ENCODE measurements at places on chromosomes 11 and 22.

DNA sequence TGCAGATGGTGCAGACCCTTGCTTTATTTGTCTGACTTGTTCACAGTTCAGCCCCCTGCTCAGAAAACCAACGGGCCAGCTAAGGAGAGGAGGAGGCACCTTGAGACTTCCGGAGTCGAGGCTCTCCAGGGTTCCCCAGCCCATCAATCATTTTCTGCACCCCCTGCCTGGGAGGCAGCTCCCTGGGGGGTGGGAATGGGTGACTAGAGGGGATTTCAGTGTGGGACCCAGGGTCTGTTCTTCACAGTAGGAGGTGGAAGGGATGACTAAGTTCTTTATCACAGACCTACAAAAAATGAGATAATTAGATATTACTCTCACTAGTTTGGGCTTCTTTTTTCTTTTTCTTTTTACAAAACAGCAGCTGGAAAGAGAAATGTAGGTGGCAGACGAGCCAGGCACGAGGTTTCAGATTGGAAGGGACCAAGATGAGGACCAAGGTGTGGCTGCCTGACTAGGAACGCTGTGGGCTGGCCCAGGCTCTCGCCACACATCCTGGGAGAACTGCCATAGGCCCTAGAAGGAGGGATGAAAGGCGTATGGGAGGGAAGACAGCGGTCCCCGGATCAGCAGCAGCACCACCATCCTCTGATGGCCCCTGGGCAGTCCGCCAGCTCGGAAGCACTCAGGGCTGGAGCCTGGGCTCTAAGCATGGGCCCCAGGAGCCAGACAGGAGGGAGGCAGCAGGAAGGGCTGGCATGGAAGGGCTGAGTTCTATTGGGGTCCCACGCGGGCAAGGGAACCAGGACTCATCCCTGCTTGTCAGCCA, 14.2 kb downstream of the TXN2 start:
- no peak for DNase-seq

GRCh38 chr11:78341841-78342240, 75.8 kb downstream of the GAB2 start:
- no peak for DNase-seq

DNA sequence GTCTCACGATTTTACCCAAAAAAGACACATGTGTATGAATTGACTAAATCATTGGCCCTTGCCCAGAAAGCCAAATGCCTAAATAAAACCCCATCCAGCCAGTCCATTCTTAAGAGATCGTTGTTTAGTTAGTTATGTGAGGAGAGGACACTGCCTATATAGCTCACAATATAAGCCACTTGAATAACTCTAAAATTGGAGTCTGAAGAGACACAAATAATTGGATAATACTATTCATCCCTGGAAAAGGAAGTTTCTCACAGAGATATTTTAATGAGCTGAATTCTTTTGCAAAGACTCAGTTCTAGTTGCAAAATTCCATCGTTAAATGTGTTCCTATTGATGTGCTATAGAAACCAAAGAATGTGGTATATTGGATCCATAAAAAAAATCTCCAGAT, 176.7 kb downstream of the SOX6 start:
- DNase-seq, result no peak

DNA sequence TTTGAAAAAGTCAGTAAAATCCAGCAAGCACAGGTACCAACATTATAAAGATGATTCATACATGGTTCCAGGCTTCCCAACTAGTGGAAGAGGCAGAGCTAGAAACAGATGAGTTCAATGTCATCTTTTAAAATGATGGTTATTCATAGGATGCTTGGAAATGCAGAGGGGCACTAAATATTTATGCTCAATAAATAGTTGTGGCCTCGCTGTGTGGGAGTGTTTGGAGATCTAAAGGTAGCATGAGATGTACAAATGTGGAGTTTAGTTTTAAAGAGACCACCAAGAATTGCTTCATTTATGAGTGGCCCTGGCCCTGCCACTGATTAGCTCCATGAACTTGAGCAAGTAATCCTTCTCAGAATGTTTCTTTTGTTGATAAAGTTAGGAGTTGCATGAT, 182.2 kb downstream of the ETS1 start:
- no peak for DNase-seq

- DNase-seq, result no peak
Observed at GRCh38 chr11:26579683-26580082, 7.6 kb upstream of the MUC15 start.

DNA sequence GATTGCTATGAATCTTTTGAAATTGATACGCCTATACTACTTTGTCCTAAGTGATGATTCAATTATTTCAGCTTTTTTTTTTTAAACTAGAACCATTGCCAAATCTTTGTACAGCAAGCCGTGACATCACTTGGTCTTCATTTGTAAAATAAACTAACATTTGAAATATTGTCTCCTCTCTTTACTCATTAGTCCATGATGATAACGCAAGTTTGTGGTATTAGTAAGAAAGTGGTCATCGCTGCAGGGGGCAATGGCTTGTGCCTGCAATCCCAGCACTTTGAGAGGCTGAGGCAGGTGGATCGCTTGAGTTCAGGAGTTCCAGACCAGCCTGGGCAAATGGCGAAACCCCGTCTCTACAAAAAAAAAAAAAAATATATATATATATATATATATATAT, 12.9 kb upstream of the ARHGAP42 start:
- DNase-seq, result no peak

GRCh38 chr22:48959496-48959895, 868.2 kb downstream of the BRD1 start:
- DNase-seq, result no peak

DNA sequence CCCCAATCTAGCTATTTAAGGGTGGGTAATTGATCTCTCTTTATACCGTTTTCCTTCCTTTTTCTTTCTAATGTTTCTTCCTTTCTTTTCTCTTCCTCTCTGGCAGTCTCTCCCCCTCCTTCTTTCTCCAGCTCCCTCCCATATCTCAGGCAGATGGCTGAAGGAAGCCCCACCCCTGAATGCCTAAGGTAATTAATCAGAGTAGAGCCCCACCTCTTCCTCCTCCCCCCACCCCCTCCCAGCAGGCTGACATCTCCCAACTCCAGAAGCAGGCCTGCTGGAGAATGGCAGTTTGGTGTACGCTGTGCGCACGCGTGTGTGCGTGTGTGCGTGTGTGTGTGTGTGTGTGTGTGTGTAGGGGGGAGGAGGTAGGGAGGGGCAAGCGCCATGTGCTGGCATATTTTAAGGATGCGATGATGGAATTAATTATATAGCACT, 122.6 kb downstream of the APOL5 start:
- no peak for DNase-seq

GRCh38 chr11:100686476-100687053, 523 bp upstream of the ARHGAP42 start:
- DNase-seq, result no peak

GRCh38 chr11:64533501-64533900, 57.5 kb upstream of the SLC22A12 start:
- no peak for DNase-seq

DNA sequence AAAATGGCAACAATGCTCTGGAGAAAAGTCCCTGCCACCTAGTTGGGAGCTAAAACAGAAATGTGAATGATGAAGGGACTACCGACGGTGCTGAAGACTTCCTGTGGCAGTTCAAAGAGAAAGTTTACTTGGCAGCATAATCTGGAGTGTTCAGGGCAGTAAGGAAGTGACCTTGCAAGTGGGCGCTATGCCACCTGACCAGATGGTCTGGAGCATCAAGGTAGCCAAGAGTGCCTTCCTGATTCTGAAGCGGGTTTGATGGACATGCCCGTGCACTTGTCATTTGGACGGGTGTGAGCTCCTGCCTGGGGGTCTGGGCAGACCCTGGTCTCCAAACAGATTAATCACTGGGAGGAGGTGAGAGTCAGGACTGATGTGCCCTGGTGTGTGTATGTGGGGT, 1.8 kb upstream of the SNX19 start:
- DNase-seq, result no peak
